Articular chondrocyte of knee joint (primary cell): ENCODE measurements at places on chromosomes 3 and 15. TPM values are rescaled to one million over a fixed set of nuclear protein-coding genes. Genes with fewer than 3 reads are reported as not detected.

SI gene
- total RNA-seq: not detected in 2 replicates

C2CD4A gene
- total RNA-seq: 0.11 and 0.26 TPM in 2 replicates

NR1I2 gene
- 0.11 and 0.13 TPM in 2 replicates for total RNA-seq

SH3GL3 gene
- total RNA-seq: 0.65 TPM in 1 of 2 replicates, not detected in the other

NPAP1 gene
- total RNA-seq: 0.11 TPM in 1 of 2 replicates, not detected in the other

GABRB3 gene
- 0.13 and 2.7 TPM in 2 replicates for total RNA-seq

MRPL3 gene
- 110 and 132 TPM in 2 replicates for total RNA-seq

RBP2 gene
- total RNA-seq: not detected in 2 replicates

SUCLG2 gene
- 109 and 131 TPM in 2 replicates for total RNA-seq

LRRN1 gene
- total RNA-seq: 1.4 and 4.5 TPM in 2 replicates

CYP11A1 gene
- 4.6 and 5.2 TPM in 2 replicates for total RNA-seq

RTF1 gene
- 36.0 and 44.9 TPM in 2 replicates for total RNA-seq
